ENCODE measurements at places on chromosomes 12 and 14.

DNA sequence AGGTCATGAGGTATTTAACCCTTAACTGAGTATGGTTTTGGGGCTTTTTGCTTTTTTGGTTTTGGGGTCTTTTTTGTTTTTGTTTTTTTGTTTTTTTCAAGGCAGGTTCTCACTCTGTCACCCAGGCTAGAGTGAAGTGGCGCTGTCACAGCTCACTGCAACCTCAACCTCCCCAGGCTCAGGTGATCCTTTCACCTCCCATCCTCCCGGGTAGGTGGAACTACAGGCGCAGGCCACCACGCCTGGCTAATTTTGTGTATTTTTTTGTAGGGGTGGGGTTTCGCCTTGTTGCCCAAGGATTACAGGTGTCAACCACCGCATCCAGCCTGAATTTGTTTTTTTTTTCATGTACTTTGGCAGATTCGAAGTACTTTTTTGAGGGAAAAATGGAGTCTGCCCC, 19.9 kb downstream of the RAP1B start:
- DNase-seq, result no peak

GRCh38 chr12:108635201-108635996, 1.7 kb upstream of the SELPLG start:
- peak; percentile 53 for DNase-seq

GRCh38 chr12:43580601-43581000, 28.6 kb upstream of the ADAMTS20 start:
- no peak for DNase-seq

DNA sequence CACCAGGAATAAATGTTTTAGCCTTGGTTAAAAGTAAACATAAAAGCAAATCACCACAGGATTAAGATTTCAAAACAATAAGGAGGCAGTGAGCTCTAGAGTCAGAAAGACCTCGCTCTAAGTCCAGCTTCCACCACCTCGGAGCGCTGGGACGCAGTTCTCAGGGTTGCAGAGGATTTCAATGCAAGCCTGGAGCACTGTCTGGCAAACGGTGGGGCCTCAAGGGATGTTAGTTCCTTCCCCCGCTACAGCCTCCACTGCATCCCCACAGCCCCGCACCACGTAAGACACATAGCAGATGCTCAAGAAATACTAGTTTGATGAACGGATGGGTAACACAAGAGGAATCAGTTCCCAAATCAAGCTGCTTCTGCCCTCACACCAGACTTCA, 39.3 kb upstream of the TMCC3 start:
- no peak for DNase-seq

GRCh38 chr12:130371296-130371695, 33.6 kb downstream of the PIWIL1 start:
- DNase-seq, result no peak

GRCh38 chr12:75479963-75480461, 543 bp upstream of the GLIPR1 start:
- no peak for DNase-seq

DNA sequence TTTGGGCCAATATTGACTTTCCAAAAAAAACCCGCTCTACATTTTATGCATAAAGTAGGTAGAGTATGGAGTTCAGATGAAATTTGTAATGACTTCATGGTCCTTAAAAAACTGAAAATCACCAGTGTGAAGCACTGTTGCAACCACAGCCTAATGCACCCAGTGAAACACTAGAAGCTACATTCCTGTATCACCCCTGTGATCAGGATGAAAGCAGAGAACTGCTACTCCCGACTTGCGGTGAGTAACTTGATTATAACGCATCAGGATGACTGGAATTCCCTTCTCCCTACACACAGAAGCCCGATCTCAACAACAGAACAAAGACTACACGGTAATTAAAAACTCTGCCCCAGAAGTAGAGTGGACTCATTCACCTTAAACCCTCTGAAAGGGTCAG, 33.8 kb downstream of the SPTB start:
- DNase-seq, result no peak

GRCh38 chr12:24945845-24946244, 3.1 kb downstream of the BCAT1 start:
- no peak for DNase-seq

- peak; percentile 56 for DNase-seq
Measured at GRCh38 chr12:9674226-9674590, 4.7 kb downstream of the CLEC2D start.

- no peak for DNase-seq
Measured at GRCh38 chr12:42076976-42077375, 67.7 kb downstream of the GXYLT1 start.

DNA sequence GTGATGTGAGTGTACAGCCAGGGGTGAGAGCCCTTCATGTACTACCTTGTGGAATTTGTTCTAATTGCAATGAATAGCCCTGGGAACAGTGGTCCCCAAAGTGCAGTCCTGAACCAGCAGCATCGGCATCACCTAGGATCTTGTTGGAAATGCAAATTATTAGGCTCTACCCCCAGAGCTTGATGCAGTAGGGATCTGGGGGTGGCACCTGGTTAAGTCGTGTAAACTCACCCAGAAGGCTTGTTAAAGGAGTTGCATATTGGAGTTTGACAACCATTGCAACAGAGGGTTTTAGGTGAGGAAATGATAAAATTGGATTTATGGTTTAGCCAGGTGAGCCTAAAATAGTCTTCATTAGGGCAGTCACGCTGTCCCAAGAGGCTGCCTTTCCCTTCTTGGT, 73.2 kb downstream of the PLEKHG3 start:
- no peak for DNase-seq

- DNase-seq, result no peak
Measured at GRCh38 chr14:93628048-93628447, 160.2 kb downstream of the PRIMA1 start.

DNA sequence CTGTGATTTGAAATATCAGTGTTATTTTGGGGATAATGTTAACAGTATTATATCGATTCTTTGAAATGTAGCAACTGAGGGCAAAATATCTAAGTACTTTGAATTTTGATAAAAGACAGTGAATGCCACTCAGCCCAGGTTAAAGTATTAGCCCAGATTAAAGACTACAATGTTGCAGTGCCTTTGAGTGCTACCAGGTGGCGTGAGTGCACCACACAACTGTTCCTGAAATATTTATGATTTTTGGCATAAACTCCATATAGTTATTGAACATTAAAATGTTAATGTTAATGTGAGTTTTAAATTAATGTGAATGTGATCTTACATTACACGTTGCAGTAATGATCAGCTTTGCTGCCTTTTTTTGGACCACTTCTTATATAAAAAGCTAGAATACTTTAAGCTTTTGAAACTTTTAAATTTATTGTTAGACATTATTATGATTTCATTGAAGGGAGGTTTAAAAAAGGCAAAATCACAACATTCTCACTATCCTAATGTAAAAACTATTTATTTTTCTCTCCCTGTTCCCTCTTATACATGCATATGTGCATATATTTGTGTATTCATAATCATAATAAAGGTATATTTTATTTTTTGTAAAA, 22.5 kb downstream of the MRPS35 start:
- DNase-seq, result no peak

DNA sequence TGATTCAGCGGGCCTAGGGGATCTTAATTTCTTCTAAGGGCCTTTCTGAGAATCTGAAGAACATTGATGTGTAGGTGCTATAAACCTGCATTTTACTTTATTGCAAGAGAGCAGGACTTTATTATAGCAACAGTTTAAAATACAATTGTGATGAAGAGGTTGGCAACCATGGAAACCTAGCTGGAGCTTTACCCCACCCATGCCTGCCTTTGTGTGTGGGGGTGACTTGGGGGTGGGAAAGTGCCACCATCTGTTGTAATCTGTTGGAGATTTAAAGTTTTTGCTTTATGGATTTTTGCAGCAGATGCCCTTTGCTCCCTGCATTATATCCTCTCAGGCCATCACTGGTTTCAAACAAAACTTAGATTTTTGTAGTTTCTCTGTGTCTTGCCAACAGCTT, 64.6 kb downstream of the ATG14 start:
- no peak for DNase-seq

DNA sequence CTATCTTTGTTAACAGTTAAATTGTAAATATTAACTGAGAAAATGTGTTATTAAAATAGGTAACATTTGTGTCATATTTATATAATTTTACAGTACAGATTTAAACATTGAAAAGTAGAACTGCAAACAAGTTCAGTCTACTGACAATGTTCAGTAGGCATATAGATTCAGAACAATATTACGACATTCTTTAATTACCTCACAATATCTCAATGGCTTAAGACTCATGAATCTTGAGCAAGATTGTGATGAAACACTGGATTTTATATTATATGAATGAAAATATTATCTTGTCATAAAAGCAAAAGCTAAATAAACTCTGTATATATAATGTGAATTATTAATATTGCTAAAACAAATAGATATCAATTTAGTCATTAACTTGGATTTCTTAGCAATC, 194.9 kb downstream of the ADAMTS20 start:
- DNase-seq, result no peak

- DNase-seq, result no peak
Measured at GRCh38 chr14:81350344-81351130, 49.6 kb downstream of the STON2 start.

DNA sequence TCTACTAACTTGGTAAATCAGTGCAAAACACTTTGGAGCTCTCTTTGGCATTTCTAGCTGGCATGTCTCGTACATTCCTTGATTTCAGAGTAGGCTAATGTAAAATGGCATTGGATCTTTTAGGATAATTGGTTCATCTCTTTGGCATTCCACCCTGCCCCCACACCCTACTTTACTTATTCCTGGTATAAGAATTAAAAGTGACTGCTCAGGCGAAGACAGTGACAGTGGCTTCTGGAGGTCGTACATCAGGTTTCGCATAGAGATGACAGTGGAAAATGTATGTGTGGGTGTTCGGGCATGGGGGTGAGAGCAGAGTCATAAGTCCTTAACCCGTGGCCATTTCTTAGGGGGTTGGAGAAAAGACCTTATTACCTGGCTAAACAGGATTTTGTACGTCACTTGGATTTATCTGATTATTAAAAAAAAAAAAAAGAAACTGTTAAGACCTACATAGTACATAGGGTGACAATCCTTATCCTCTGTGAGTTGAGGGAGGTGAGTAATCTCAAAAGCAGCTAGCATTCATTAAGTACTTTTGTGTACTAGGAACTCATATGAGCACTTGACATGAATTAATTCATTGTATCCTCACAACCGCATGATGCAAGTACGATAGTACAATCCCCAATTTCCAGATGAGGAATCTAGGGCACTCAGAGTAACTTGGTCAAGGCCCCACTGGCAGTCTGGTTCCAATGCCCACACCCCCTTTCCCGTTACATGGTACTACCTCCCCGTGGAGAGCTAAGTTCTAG, 22.4 kb upstream of the KCNK13 start:
- DNase-seq, result no peak

DNA sequence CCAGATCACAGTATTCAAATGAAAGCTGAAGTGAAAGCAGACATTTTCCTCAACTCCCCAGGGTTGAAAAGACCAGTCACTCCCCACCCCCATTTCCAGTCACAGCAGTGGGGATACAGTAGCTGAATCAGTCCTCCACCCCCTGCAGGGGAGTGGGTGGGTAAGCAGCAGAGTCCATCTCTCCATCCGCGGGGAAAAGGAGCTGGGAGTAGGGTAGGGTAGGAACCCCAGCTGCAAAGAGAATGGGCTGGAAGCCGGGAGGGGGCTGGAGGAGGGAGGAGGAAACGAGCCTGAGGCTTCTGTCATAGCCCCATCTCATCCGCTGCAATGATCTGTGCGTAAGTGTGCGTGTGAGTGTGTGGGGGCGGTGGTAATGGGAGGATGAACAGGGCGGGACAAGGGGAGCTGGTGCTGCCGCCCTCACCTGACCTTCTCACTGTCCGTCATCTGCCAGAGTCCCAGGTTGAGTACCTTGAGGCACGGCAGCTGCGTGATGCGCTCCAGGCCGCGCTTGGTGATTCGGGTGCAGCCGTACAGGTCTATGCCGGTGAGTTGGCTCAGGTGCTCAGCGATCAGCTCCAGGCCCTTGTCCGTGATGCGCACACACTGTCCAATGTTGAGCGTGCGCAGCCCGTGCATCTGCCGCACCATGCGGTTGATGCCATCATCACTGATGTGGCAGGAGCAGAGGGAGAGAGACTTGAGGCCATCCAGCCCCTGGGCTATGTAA, 1.8 kb downstream of the FBXL14 start:
- DNase-seq, result peak; percentile 60

DNA sequence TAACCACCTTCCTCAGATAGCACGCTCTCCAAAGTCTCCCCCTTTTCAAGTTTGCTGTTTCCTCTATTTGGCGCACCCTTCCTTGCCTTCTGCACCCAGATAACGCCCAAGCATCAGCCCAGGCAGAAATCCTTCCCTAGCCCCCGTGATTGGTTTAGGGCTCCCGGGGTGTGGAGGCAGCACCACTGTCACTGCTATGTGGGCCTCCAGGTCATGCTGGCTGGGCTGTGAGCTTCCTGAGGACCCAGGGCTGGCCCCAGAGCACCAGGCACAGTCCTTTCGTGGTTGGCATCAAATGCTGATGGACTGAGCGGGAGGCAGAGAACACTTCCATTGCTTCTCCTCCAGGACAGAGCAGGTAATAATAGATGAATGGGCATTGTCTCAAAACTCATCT, 311.4 kb downstream of the BCL11B start:
- DNase-seq, result no peak

- DNase-seq, result no peak
Measured at GRCh38 chr14:30808576-30808975, 65.8 kb upstream of the COCH start.

GRCh38 chr12:41221491-41221890, 33.4 kb downstream of the PDZRN4 start:
- DNase-seq, result no peak

DNA sequence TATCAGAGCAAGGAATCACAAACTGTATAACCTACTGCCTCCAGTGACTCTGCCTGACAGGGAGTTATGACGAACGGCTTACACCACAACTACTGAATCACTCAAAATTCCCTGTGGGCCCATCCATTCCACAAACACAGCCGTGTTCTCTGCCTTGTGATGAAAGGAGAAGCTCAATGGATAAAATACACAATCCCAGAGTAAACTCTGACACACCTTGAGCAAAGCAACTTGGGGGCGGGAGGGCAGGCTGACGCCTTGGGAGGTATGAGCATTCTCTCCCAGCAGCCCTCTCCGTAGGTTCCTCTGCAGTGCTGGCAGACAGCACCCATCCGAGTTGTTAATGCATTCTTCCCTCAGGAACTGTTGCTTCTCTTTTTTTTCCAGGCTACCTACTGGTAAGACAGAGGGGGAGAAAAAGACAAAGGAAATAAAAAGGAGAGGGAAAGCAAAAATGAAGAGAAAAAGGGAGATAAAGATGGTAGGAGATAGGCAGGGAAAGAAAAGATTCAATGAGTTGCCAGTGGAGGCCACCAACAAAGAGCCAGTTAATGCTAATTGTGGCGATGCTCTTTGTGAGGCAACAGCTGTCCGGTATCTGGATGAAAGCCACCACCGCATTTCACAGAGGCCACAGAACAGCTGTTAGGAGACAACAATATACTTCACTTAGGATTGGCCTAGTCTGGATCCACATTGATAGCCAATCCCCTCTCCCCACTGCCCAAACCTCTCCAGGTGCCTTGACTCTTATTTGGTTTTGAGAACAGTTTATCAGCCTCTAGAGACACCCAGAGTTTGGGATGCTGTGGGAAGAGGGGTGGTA, 4.7 kb upstream of the DIO2 start:
- DNase-seq, result no peak

- no peak for DNase-seq
Measured at GRCh38 chr14:57378661-57379060, 11.7 kb upstream of the NAA30 start.

- DNase-seq, result no peak
Measured at GRCh38 chr14:77805706-77806105, 5.8 kb downstream of the ADCK1 start.

Data from activated T-helper 1 cell treated with anti-CD3 and anti-CD28 coated beads, Interleukin-12 subunit alpha, Interleukin-12 subunit beta, Interleukin-2, Interleukin-4 antibody, amounts not matched to agents 30 ng/mL and 10 ng/mL and 1 ng/mL, durations not matched to agents 14 hours and 24 hours and 36 hours (primary cell).